AML-193 (cell line): ENCODE measurements at places on chromosomes 1 and 21.

DNA sequence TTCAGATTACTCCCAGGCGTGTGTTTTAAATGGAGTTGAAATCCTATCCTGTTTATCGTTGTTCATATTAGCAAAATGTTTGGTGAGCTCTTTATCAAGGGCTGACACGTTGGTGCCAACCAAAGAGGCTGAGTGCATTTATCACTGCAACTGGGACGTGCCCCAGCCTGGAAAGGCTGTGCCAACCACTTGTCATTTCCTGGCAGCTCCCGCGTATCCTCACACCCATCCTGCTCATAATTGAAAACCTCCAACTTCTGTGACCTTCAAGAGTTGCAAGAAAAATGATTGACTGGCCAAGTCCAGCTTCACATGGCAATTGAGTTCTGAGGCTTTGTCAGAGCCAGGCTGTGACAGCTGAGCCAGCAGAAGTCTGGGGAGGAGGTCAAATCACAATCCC, 43.7 kb upstream of the KCNA3 start:
- no peak for DNase-seq

DNA sequence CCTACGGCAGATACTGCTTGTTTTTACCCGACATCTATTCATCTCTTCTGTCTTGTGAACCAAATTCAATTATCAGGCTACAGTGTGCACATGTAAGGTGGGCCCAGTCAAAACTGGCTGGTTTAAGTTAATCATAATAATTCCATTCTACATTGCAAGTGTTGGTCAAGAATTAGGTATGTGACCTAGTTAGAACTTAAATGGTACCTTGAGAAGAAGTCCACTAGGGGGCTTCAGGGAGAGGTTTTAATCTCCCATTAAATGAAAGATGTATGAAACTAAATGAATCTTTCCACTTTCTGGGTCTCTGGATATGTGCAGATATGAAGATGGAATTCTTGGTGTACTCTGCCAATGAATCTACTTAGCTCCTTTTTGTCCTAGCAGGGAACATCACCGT, 187.1 kb downstream of the CDC42BPA start:
- DNase-seq: peak; percentile 0

DNA sequence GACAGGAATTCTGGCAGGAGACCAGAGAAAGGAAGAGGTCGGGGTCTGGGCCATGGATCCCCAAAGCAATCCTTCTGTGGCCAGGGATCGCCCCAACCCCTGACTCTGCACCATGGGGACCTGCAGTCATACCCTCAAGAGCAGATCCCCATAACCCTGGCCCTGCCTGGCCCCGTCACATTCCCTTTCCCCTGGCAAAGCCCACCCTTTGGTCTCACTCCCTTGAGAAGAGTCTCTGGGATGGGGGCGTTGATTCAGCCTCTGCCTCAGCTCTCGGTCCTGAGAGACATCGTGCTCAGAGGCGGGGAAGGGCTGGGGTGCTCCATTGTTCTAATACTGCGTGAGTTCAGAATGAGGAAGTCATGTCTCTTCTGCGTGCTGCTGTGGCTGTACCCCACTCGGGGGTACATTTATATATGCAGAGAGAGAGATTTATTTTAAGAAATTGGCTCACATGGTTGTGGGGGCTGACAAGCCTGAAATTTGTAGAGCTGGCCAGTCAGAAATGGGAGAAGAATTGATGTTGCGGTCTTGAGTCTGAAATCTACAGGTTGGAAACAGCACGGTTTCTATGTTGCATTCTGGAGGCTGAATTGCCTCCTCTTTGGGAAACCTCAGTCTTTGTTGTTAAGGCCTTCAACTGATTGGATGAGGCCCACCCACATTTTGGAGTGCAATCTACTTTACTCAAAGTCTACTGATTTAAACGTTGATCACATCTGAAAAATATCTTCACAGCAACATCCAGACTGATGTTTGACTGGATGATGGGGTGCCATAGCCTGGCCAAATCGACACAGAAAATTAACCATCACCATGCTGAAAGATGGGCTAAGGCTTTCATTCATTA, 4.2 kb upstream of the PADI2 start:
- no peak for DNase-seq

DNA sequence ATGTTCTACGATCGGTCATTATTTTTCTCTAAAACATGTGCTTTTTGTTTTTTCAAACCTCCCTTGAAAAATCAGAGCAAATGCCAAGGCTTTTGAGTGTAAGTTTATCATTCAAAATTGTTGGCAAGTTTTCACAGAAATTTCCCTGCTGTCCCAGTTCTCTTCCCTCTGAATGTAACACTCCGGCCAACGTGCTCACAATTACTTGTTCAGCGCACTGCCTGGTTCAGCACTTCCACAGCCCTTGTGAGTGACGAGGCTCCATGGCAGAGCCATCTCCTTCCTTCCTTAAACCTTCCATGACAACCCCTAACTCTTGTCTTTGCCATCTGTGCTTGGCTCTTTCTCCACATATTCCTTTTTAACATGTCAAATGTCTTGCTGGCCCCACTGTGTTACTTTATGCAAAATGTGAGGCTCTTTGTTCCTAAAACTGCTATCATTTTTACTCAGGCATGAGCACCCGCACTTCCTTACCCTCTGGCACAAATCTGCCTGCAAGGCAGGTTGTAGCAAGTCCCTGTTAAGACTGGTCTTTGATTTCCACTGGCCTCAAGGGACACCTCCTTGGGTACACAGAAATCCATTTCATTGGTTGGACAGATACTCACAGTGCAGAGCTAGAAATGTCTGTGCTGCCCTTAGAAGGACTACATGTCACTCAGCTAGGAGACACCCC, 142.8 kb downstream of the HUNK start:
- no peak for DNase-seq

GRCh38 chr1:12339396-12339795, 109.6 kb downstream of the VPS13D start:
- DNase-seq: no peak

DNA sequence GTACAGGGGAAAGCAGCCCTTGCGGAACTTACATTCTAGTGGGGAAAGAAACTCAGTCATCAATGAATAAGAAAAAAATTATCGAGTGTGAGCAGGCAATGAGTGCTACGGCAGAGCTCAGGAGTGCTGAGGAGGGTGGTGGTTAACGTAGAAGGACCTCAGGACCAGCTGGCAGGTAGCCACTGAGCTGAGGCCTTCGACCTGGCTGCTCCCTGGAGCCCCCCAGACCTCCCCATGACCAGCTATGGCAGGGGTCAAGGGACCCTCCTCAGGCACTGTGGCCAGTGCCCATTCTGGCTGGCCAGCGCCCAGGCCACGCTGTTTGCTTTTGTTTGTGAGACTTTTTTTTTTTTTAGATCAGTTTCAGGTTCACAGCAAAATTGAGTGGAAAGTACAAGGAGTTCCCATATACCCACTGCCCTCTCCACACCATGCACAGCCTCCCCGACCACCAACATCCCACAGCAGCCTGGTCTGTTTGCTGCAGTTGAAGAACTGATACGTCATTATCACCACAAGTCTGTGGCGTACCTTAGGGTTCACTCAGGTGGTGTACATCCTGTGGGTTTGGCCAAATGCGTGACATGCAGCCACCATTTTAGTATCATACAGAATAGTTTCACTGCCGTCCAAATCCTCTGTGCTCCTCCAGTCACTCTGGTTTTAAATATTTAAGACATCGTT, 11.8 kb upstream of the TTC22 start:
- DNase-seq: no peak

GRCh38 chr1:51570063-51570710, 46.7 kb upstream of the OSBPL9 start:
- no peak for DNase-seq

DNA sequence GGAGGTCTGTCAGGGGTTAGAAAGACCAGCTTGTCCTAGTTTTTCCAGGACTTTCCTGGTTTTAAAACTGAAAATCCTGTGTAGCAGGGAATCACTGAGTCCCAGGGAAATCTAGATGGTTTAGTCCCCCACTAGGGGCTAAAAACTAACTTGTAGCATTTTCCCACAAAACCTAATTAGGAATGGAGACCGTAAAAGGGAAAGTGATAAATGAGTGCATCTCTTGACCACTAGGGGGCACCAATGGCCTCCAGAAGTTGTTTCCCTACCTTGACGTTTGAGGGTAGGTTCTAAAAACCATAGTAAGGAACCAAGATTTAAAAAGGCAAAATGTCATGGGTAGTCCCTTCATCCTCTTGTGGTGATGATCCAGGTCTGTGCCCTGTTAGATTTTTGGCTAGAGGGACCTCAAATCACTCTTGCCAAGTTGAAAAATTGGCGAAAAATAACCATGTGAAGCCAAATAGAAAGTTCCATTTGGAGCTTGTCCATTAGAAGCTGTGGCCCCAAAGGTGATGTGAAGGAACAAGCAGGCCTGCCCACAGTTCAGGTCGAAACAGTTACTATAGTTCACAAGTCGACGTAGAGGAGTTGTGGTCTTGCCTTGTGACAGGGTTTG, 24.5 kb downstream of the CLIC6 start:
- peak; percentile 49 for DNase-seq

- DNase-seq: peak; percentile 84
Measured at GRCh38 chr1:27568300-27569087, 35.5 kb downstream of the AHDC1 start.

DNA sequence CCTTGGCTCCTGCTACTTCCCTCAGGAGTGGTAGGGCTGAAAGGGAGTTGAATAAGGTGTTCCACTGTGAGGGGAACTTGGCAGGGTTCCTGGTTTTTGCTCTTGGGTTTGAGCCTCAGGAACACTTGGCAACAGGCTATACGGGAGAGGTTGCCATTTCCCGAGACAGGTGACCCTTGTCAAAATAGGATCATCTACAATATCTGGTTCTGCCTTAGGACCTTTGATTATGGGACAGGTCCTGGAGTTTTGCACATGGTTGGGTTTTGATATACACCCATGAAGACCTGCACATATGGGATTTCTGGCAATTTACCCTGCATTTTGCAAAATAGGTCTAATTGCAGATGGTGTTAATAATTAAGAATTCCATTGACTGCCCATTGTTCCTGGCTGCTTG, 31.1 kb downstream of the YY1AP1 start:
- no peak for DNase-seq

DNA sequence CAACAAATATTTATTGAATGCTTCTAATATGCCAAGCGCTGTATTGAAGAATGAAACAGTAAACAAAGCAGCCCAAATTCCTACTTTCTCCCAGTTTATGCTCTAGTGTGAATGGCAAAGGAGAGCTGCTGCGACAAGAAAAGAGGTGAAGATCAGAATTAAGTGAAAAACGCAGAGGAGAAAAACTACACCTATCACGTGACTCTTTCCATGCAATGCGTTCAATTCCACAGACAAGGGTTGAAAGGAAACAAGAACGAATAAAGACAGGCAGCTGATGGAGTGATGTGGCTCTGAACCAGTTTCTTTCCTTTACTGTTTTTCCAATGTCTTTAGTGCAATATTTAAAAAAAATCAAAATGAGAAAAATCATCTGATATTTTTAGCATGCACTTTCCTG, 23.6 kb downstream of the MT1HL1 start:
- DNase-seq: no peak

DNA sequence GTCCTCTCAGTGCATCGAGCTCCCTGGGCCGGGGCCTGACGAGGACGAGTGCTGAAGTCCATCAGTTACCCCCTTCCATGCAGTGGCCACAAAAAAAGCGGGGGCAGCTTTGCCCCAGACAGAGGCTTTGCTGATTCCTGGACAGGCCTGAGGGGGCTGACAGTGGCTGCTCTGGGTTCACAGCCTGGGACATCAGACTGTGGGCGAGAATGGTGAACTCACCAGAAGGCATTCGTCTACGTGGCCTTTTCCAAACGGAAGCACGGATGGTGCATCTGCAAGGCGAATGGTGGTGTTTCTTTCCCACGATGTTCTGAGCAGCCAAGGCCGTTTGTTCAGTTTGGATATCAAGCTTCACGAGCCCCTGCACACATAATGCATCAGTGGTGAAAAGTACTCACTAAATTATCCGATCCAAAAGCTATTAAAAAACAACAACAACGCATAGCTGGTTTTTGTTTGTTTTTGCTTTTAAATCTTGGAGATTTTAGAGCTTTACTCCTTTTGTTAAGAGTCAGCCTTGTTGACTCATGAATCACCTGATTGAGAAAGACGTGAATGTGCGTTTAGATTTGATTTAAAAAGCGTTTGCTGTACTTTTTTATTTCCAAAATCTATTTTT, 6.3 kb upstream of the ZBTB21 start:
- no peak for DNase-seq

- peak; percentile 2 for DNase-seq
Measured at GRCh38 chr1:204837440-204838084, 33.1 kb upstream of the NFASC start.

DNA sequence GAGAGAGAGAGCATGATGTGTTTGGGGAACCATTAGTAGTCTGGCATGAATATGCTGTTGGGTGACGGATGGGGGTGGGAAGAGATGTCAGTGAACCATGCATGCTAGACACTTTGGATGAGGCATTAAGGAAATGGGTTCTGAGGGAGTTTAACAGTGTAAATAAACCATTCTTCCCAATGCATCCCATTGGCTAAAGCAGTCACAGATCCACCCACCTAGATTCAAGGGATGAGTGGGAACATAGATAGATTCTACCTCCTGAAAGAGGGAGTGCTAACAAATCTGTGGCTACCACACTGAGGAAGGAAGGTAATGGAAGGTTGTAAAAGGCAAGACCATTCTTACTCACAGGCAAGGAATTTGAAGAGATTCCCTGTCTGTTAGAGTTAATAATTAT, 129.8 kb upstream of the CACNA1E start:
- DNase-seq: no peak

GRCh38 chr1:25782608-25783201, 17.3 kb upstream of the SELENON start:
- DNase-seq: no peak

DNA sequence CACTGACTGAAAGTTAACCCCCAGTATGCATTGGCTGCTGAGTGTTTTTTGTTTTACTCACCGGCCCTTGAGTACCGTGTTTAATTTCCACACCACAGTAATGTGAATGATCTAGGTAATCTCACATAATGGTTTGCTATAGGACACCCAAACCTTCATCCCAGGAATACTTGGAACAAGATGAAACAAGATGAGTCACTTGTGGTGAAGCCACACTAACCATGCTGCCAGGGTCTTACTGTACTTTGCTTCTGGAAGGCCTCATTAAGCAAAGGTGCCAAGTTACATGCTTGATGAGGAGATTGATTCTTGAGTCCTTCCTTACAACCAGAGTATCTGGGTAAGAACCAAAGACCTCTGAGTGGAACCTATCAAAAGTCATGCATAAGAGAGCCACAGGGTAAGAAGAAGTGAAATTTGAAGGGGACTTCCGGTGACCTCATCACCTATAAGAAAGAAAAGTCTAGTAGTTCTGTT, 163.3 kb downstream of the NRIP1 start:
- no peak for DNase-seq

GRCh38 chr1:23178950-23179349, 10.3 kb upstream of the LUZP1 start:
- DNase-seq: peak; percentile 18

GRCh38 chr1:144101397-144102045, 129.7 kb upstream of the FAM72C start:
- DNase-seq: no peak
